Neuronal stem cell (in vitro differentiated cells): ENCODE measurements at places on chromosomes 3 and 15.

- no peak for DNase-seq
Measured at GRCh38 chr15:70016511-70016994, 81.2 kb downstream of the TLE3 start.

- DNase-seq: no peak
Measured at GRCh38 chr3:170002231-170002630, 35.6 kb upstream of the GPR160 start.

- no peak for DNase-seq
Measured at GRCh38 chr15:87669846-87670245, 586.7 kb downstream of the NTRK3 start.

- no peak for DNase-seq
Measured at GRCh38 chr15:85954586-85954985, 125.1 kb upstream of the AGBL1 start.

GRCh38 chr3:113374078-113374477, 67.2 kb downstream of the CFAP44 start:
- DNase-seq: no peak

- DNase-seq: no peak
Measured at GRCh38 chr3:108093616-108094015, 2.8 kb upstream of the CD47 start.

GRCh38 chr3:126152901-126153694, 27.3 kb downstream of the ALDH1L1 start:
- no peak for DNase-seq

GRCh38 chr15:101438482-101439284, 50.8 kb downstream of the PCSK6 start:
- no peak for DNase-seq

- DNase-seq: no peak
Measured at GRCh38 chr3:126381966-126382365, 12.7 kb upstream of the CFAP100 start.

GRCh38 chr15:33963831-33964664, 4.2 kb upstream of the CHRM5 start:
- peak; percentile 11 for DNase-seq

- no peak for DNase-seq
Measured at GRCh38 chr15:67372543-67372942, 118.0 kb downstream of the IQCH start.

DNA sequence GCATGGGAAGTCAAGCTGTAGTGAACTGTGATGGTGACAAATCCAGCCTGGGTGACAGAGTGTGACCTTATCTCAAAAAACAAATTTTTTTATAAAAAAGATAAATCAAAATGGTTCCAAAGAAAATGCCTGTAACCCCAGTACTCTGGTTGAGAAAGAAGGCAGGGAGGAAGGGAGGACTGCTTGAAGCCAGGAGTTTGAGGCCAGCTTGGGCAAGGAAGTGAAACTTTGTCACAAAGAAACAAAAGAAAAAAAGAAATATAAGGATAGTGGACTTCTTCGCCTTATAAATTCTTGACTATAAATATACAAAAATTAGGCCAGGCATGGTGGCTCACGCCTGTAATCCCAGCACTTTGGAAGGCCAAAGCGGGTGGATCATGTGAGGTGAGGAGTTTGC, 34.1 kb downstream of the SMARCC1 start:
- no peak for DNase-seq

- DNase-seq: no peak
Measured at GRCh38 chr3:125150525-125151441, 61.8 kb downstream of the SLC12A8 start.

DNA sequence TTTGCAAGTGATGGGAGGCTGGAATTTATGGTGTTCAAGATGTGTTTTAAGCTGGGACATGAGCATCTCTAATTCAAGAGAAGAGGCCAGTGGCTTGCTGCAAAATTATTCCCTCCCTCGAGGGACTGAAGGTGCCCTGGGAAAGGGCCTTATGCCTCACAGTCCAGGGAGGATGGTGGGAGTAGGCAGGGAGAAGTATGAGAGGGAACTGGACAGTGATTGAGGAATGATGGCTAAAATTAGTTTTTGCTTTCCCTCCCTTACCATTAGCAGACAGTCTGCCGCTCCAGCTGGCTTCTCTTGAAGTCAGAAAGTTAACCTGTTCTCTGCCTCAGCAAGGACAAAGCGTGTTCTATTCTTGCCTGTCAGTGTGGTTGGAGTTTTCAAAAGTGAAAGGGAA, 139.8 kb upstream of the SEMA6D start:
- DNase-seq: no peak

DNA sequence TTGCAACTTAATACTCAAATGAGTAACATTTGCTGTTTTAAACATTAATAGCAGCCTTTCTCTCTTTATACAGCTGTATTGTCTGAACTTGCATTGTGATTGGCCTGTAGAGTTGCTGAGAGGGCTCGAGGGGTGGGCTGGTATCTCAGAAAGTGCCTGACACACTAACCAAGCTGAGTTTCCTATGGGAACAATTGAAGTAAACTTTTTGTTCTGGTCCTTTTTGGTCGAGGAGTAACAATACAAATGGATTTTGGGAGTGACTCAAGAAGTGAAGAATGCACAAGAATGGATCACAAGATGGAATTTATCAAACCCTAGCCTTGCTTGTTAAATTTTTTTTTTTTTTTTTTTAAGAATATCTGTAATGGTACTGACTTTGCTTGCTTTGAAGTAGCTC, 40.3 kb downstream of the CTNNB1 start:
- no peak for DNase-seq

GRCh38 chr15:63727542-63727941, 106.2 kb downstream of the HERC1 start:
- DNase-seq: no peak

GRCh38 chr15:66748708-66749035, 46.6 kb downstream of the SMAD6 start:
- no peak for DNase-seq

DNA sequence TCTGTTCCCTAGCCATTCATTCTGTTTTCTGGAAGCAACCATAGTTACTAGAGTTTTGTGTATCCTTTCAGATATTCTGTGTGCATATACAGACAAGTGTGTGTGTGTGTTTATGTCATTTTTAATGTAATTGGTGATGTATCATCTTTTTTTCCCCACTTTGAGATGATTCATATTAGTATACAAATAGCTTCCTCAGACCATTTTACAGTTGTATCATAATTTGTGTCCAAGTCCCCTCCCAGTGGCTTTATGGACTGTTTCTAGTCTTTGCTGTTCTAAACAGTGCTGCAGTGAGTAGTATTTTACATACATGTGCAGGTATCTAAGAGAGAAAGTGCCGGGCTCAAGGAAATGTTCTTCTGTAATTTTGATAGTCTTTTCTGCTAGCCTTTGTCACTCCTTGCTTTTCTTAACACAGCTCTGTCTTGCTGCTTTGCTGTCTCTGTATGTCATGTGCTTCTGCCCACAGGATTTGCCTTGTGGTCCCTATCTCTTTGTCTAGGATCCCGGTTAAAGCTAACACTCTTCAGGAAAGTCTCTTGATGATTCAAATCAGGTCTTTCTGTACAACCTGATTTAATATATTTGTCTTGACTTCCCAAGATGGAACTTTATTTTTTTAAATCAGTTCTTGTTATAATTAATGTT, 31.5 kb upstream of the FBXL22 start:
- DNase-seq: no peak

DNA sequence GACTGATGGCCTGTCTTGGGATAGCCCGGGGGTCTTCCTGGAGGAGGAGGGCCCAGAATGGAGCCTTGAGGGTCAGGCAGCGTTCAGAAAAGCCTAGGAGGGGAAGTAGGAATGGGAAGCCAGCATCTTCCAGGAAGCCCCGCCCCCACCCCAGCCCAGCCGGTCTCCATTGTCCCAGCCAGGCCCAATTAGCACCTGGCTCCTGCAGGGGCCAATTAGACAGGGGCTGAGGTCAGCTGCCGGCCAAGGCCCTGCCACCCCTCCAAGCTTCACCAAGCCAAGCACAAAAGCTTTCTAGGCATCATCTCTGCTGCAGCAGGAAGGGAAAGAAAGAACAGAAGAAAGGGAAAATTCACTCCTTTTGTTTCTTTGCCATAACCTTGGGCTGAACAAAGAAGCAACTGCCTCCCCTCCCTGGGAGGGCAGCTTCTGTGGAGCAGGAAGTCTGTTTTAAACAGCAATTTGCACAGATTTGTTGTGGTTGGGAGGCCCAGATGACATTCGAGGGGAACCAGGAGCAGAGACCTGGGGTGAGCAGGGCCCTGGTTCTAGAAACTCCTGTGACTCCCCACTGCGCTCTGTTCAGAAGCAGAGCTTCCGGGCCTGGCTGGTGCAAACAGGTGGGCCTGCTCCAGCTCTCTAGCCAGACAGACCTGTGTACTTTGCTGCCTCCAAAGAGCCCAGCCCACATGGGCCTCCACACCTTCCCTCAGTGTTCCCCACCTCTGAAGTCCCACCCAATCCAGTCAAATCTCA, 47.7 kb downstream of the CYP11A1 start:
- peak; percentile 80 for DNase-seq

- peak; percentile 78 for DNase-seq
Measured at GRCh38 chr15:50145451-50145872, 26.4 kb upstream of the ATP8B4 start.

DNA sequence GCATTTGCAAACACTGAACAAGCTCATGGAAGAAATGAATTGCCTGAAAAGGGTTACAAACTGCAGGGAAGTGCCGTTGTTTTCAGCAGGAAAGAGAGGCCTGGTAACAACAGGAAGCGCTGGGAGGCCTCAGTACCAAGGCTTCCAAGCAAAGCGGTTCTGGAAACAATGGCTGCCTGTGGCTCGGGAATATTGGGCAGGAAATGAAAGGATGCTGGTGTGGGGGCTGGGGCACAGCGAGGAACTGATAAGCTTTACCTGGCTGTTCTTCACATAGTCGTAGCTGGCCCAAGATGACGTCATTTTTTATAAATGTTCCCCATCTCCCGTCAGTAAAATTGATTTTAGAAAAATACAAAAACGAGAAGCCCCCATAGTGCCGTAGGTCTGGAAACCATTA, 55.9 kb downstream of the ARHGAP31 start:
- peak; percentile 44 for DNase-seq

DNA sequence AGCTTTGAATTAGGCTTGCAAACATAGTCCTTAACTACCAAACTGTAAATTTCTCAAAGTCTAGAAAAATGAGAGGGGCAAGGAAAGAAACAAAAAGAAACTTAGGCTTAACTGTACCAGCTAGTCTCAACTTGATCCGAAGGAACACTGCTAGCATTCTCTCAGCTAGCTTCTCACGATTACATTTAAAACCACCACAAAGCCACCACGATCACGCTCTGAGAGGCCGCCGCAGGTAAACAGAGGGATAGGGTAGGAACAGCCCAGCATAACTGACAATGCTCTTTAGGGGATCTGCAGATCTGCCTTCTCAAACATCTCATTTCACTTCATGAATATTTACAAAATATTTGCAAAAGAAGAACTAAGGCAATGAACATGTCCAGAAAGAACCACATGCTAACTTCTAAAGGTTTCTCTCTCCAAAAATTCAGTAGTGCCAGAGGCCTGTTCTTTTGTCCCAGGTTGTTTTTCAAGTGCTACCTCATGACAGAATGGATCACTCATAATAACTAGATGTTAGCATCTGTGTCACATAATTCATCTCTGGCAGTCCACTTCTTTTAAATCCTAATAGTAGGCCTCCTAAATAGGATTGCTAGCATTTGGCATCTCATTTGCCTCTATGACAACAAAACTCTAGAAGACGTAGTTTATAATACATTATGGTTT, 18.9 kb downstream of the VGLL4 start:
- no peak for DNase-seq

DNA sequence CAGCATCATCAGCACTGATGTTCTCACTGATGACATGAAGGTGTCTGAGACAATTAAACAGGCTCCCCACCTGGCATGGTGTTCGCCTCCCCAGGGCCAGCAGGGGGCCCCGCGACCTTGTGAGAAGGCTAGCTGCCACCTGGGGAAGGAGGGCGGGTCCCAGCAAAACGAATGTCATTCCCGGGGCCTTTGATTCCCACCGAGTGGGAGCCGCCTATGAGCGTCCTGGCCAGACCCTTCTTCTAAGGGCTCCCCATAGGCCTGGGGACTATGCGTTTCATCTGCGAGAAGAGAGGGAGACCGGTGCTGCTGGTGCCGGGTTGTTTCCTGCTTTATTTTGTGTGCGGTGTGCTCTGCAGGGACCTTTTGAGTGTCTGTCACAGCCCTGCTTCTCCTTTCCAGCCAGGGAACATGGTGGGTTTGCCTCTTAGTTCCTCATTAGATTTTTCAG, 20.5 kb upstream of the MINDY4B start:
- DNase-seq: peak; percentile 36

GRCh38 chr3:61532739-61533500, 28.5 kb upstream of the PTPRG start:
- no peak for DNase-seq

DNA sequence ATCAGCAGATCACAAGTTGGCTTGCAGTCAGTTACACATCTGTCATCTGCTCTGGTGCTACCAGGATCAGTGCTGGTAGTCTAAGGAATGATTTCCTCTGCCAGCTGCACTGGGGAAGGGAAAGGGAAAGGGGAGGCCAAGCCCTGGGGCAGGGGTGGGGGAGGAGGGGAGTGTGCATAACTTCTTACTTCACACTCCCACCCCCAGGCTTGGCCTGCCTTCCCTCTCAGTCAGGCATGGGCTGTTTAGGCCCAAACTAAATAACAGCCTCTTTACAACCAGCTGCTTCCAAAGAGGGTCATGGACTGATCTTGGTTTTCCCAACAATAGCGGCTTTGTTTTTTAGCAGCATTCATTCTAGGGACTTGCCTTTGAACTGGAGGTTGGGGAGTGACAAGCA, 86.1 kb upstream of the PSMD6 start:
- DNase-seq: no peak

- DNase-seq: no peak
Measured at GRCh38 chr3:129019266-129019665, 18.2 kb downstream of the EFCC1 start.

DNA sequence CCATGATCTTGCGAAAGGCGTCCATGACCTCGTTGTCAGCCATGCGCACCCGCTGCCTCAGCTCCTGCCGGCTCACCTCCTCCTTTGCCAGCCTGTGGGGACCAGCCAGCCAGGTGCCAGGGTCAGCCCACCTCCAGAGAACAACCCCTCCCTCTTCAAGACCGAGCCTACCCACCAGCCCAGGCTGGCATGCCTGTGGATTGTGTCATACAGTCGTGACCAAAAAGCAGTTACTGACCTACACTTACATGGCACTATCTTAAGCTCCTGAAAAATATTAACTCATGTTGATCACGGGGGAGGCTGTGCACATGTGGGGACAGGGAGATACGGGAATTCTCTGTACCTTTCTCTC, 10.7 kb upstream of the CAMK1 start:
- DNase-seq: no peak

GRCh38 chr3:114376516-114377185, 82.8 kb downstream of the TIGIT start:
- DNase-seq: no peak

DNA sequence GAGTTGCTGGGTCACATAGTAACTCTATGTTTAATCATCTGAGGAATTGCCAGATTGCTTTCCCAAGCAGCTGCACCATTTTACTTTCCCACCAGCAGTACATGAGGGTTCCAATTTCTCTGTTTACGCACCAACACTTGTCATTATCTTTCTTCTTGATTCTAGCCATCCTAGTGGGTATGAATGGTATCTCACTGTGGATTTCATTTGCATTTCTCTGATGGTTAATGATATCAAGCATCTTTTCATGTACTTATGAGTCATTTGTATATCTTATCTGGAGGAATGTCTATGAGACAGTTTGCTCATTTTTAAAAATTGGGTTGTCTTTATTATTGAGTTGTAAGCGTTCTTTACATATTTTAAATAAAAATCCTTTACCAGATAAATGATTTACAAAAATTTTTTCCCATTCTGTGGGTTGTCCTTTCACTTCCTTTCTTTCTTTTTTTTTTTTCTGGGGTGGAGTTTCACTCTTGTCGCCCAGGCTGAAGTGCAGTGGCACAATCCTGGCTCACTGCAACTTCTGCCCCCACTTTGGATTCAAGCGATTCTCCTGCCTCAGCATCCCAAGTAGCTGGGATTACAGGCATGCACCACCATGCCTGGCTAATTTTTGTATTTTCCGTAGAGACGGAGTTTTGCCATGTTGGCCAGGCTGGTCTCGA, 8.9 kb upstream of the SGO1 start:
- DNase-seq: no peak
